ENCODE measurements at places on chromosomes 1 and 21.

GRCh38 chr1:178408871-178409270 lies 87.9 kb downstream of the CLEC20A start:
- no peak for DNase-seq

DNA sequence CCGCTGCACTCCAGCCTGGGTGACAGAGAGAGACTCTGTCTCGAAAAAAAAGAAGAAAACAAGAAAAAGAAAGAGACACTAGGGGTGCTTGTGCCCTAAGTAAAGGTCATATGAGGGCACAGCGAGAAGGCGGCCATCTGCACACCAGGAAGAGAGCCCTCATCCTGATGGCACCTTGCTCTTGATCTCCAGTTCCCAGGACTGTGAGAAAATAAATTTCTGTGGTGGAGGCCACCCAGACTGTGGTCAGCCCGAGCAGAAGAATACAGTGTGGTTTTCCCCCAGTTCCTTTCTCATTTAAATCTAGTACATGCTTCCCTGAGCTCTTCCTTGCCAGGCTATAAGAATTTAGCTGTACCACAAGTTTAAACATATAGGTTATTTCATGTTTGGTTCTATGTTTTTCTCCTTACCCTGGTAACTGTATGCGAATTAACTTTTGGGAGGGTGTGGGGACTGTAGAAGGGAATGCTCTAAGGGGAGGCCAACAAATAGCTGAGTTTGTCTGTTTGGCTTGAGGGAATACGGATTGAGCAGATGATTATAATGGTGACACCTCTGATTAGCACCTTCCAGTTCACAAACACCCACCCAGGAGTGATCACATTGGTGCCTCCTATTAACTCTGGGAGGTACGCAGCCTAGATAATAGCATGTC lies 119.6 kb upstream of the ERRFI1 start:
- DNase-seq = no peak

GRCh38 chr21:43881283-43881682 lies 16.3 kb downstream of the AGPAT3 start:
- DNase-seq = peak; percentile 46

DNA sequence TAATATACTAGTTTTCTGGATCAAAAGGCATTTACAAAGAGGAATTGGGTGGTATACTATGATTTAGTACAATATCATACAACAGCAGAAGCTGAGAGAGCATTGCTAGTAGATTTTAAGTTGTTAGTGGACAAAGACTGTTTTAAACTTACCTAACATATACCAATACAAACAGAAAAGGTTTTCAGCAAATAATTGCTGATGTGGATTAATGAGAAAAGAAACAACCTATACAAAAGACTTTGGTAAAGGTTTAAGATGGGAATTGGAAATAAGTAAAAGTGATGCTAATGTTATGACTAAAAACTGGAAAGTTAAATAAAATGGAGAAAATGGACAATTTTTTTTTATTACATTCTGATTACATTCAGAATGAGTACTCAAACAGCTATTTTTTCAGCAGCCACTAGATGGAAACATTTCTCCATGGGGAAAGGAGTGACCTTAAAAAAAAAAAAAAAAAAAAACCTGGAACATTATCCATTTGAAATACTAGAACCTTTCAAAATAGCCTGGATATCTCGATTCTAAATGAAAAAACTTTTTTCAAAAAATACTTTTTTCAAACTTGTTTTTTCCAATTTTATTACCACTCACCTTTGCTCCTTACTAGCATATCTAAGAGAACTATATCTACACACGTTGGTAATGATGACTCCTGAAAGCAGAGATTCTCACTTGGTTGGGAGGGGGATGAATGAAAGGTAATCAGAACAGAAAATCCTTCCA lies 55.4 kb downstream of the EPRS1 start:
- DNase-seq = no peak

- DNase-seq = no peak
Measured at GRCh38 chr1:36492491-36492890, 9.8 kb upstream of the CSF3R start.

GRCh38 chr1:178119628-178120027 lies 25.7 kb downstream of the RASAL2 start:
- DNase-seq = no peak

DNA sequence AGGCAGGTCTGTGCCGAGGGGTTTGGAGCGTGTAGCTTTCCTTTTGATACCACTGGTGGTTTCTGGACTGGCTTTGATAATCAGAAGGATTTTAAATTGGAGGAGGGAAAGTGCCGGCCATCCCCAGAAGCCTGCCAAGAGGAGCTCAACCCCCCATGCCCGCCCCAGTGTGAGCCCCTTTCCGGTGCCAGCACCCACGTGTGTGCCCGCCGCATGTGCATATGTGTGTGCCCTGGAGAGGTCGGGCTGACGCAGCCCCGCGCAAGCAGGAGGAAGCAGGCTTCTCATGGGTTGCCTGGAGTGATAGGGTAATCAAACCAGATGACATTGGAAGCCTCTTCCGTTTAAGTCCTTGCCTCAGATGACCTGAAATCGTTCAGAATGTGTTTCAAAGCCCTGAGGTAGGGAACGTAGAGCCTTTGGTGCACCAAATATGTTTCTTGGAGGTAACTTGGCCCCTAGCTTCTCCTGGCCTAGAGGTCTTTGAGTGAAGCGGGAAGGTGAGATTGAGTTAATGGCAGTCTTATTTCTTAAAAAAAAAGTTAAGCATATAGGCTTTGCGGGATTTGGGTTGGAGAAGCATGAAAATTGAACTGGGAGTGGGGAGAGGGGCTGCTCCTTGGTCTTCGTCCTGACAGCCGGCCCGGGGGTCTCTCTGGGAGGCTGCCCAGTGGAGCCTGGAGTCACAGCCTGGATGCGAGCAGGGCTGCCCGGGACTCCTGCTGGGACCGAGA lies 34.1 kb upstream of the ARHGEF16 start:
- DNase-seq = no peak

DNA sequence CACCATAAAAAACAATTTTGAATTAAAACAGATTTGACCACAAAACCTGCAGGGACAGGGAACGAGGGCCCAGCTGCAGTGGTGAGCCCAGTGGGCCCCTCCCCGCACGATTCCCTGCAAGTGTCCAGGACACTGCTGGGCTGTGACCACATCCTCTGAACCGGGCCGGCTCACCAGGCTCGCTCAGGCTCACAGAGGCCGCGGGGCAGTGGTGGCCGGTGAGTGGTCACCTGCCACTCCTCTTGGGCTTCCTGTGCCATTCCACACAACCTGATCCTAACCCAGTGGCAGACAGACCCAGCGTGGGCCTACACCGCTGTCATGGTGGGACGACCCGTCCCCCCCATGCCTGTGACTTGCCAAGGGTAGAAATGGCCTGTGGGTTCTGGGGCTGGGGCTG lies 36.5 kb upstream of the RIPK4 start:
- DNase-seq = no peak

DNA sequence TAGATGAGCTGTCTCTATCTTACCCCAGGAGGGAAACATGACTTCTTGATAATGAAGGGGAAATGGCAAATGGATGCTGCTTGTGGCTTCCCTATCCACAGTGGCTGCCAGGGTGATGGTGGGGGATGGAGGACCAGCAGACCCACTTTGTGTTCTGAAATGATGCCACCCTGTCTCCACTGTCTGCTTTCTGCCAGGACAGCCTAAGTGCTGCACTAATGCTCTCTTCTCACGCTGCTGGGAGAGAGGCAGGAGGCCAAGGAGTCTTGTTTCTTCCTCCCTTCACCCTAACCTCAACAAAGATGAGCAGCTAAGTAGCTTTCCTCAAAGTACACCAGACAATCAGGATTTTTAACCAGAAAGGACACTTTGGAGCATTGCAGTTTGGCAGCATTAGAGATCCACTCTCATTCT lies 36.6 kb downstream of the XCL1 start:
- DNase-seq = no peak

GRCh38 chr1:18572022-18572880 lies 58.4 kb upstream of the PAX7 start:
- DNase-seq = no peak

GRCh38 chr21:20856926-20857325 lies 141.3 kb upstream of the NCAM2 start:
- no peak for DNase-seq

DNA sequence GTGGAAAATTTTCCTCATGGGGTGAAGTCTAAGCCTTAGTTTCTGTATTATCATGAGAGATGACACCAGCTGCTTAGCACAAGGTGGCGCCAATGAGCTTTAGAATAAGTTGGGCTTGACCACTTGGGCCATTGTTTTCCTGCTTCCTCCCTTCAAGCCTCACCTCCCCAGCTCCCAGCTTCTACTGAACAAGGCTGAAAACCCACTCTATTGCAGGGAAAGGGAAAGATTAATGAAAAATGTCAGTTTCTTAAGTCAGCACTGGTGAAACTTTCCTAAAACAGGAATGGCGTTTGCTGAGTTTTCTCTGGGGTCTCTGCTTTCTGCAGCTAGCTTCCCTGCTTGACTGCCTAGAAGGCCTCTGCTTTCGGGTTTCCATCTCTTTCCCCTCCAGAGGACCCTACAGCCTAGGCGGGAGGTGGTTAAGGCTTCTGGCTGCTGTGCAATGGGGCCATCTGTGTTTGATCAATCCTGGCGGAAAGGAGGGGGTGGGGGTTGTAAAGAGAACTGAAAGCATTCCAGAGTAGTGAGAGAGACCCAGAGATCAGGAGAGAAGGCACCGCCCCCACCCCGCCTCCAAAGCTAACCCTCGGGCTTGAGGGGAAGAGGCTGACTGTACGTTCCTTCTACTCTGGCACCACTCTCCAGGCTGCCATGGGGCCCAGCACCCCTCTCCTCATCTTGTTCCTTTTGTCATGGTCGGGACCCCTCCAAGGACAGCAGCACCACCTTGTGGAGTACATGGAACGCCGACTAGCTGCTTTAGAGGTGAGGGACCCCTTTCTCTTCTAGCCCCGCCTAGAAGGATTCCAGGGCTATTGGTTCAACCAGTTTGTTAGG lies at the start of gene OLFML3:
Gene OLFML3, plus strand, starts transcription at position 612 of the 840 bp plus-strand sequence. Its CDS starts 43 bp downstream, at position 655.
- peak; percentile 39 for DNase-seq

- no peak for DNase-seq
Measured at GRCh38 chr1:234584926-234585325, 25.1 kb downstream of the IRF2BP2 start.

DNA sequence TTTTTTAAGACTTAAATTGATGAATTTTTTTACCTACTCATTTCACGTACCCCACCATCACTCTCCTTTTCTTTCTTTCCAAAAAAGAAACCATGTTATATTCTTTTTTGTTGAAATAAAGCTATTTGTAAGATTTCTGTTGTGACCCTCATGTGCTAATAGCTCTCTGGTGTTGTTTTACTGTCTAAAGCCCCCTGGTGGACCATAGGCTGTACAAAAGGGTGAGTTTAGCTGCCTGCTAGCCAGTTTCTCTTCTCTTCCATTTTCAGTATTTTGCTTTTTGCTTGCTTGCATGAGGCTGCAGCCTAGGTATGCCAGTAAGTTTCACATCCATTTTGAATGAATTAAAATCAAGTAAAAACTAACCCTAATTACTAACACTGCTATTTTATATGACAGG lies 15.6 kb upstream of the VAMP3 start:
- DNase-seq = no peak

DNA sequence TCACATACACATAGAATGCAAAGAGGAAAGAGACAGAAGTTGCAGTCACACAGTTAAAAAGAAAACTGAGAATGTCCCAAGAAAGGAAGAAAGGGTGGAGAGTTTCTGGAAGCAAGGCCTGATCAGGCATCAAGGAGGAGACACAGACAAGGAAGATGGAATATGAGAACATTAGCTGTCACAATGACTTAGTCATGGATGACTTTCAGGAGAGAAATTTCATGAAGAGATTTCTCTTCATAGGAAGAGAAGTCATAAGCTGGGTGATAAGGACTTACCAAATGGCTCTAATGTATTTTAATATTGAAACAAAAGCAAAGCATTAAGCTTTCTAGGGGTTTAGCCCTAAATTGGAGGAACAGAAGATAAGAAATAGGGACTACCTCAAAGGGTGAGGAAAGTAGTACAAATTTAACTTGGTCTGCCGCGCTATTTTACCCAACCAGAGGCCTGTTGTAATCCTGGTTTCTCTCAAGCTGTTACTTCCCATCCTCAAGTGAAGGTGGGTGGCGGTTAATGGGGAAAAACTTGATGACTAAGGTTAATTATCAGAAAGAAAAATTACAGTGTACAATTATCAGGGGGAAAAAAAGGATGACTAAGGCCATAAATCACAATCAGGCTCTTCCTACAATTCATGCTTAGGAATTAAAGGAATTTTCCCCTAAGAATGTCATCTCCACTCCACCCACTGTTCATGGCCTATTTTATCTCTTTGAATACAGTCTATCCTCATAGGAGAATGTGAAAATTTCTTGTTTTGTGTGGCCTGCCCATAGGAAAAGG lies 93.9 kb upstream of the ADGRL2 start:
- DNase-seq = no peak

DNA sequence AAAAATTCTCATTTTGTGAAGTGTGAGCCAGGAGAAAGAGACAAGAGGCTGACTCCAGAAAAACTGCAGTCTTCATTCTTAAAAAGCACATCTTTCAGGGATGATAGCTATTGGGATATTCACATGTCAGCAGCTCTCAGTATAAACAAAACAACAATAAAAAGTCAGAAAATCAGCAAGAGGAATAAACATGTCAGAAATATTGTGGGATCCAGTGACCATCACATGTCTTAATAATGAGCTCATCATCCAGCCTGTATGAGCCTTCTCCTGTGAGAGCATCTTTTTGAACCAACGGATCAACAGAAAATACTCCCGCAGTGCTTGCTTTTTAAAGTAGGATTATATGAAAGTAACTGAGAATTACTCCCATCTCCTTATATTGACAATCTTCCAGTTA lies 241.6 kb downstream of the SMYD3 start:
- DNase-seq = no peak

DNA sequence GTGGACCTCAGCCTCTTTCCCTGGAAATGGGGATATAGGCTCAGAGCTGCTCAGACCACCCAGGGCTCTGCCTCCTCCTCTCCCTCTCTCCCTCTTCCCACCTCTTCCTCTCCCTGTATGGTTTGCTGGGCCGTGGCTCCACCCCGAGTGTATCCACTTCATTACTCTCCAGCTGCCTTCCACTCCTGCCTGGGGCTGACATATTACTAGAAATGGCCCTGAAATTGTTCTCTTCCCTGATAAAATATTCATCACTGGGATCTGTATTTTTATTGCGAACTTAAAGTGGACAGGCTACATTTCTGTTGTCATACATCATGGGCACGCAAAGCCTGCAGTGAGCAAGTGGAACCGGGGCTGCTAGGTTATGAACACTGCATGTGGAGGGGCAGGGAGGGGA lies 225.0 kb downstream of the HHAT start:
- DNase-seq = no peak

DNA sequence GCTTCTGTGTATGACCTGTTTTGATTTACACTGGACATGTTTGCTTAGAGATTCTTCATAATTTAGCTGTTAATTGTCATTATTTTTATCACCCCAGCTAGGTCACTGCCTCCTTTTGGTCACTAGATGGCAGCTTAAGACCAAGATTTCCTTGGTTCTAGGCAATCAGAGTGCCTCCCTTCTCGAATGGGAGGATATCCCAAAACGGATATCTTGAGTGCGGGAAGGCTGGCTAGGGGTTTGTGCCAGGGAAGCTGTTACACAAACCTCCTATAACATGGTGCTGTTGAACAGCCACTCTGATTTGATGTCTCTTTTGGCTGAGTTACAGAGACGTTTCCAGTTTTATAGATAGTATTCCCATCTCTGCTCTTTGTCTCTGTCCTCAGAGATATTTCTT lies 283.5 kb downstream of the S1PR1 start:
- no peak for DNase-seq

GRCh38 chr21:31647650-31648049 lies 11.8 kb upstream of the SOD1 start:
- DNase-seq = no peak
